GM13977 (cell line): ENCODE measurements at places on chromosomes 5 and 9.

DNA sequence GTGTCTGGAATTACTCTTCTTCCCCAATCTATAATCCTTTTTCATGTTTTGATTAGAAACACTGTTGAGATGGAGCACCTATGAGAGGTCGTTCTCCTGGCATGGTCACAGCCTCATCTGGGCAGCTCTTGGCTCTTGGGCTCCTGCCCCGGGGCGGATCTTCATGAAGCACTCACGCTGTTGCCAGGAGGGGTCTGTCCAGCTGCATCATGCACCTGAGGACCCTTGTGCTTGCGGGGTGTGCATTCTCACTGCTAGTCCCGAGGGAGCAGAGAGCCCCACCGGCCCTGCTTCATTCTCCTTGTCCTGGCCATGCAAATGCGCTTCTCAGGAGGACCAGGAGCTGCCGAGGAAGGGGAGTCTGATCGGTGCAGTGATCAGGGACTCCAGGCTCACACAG lies 117.6 kb upstream of the S1PR3 start:
- DNase-seq = no peak

DNA sequence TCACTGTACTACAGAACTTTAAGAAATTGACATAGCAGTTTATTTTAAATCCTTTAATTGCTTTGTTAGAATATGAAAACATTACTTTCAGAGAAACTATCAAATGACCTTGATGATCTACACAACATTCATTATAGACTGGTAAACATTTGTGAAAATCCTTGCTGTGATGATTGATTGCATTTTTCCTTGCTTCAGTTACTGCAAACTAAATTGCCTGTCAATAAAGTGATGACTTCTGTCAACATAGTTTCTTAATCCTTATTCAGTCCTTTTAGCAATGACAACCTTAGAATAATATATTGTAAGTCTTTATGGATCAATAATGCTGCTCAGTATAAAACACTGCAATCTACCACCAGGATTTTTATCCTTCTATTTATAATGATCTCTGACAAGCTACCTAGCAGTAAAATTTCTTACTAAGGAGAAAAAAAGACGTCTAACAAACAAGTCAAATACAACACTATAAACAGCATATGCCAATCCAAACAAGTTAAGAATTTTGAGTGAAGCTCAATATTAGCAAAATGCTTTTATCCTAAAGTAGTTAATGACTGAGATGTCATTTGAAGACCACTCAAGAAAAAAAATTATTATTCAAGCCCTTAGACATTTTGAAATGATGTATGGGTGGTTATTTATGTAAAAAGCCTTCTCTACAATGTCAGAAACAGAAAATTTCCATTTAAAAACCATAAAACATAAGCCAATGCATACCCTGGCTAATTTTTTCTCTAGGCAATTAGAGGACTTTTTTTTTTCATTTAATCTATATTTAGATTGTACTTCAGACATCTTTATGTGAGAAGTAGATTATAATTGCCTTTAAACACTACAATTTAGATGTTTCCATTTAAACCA lies 105.5 kb downstream of the FBXL17 start:
- no peak for DNase-seq

DNA sequence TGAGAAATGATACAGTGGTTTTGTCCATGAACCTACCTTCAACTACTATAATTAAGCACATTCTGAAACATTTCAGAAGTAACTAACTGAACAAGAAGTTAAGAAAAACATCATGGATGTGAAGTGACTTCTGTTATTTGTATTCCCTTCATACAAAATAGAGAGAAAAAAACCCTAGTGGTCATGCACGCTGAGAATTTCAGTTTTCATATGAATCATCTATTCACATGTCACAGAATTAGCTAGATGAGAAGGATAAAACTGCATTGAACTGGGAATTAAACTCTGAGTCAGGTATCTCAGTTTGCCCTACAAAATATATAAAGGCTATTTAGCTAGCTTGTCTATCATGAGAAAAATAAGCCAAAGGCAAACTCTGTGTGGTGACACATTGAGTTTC lies 451.8 kb upstream of the FTMT start:
- DNase-seq = peak; percentile 15

- DNase-seq = no peak
Measured at GRCh38 chr5:133643365-133643764, 31.0 kb upstream of the FSTL4 start.

DNA sequence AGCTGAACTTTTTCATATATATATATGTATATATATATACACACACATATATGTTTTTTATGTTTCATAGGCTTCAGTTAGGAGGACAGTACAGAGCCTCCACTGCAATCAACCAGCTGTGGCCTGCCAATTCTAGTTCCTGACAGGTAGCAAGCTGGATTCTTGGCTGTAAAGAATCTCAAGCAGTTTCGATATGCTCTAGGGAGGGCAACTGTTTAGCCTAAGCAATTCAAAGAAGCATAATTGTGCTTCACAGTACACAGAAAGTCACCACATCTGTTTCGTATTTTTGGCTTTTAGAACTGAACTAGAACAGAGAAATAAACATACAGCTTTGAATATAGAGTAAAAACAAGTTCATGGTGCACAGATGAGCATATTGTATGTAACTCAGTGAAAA lies 152.4 kb upstream of the ARRDC3 start:
- DNase-seq = no peak

DNA sequence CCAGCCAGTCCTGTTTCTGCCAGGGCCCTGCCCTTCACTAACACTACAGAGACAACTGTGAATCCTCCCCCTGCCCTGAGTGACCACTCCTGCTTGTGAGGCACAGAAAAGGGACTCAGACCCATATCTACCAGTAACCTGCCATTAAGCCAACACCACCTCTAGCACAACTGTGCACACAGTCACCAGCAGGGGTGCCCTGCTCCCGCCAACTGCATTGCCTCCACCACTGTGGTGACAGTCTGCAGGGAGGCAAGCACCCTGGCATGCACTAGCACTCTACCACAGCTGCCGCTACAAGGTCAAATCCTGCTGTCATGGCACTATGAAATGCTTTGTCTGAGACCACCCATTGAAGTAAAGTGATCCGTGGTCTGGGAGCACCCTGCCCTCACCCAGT lies 1028.5 kb upstream of the CDH9 start:
- DNase-seq = no peak

GRCh38 chr9:123536455-123536868 lies 180.5 kb downstream of the CRB2 start:
- DNase-seq = peak; percentile 43
